ENCODE measurements at places on chromosomes 4 and X. TPM values are rescaled to one million over a fixed set of nuclear protein-coding genes. Genes with fewer than 3 reads are reported as not detected.

SLC39A8 gene
- 31.9 TPM for total RNA-seq

FGFBP1 gene
- total RNA-seq, result not detected

BTC gene
- total RNA-seq, result 0.32 TPM

AWAT2 gene
- total RNA-seq, result not detected

LANCL3 gene
- 0.32 TPM for total RNA-seq

NLGN4X gene
- 0.24 TPM for total RNA-seq

KCND1 gene
- 2.1 TPM for total RNA-seq

GLUD2 gene
- total RNA-seq, result 2.9 TPM

DRD5 gene
- not detected for total RNA-seq

VCX3B gene
- total RNA-seq, result not detected

FAM9C gene
- total RNA-seq, result not detected

MAGED4 gene
- 57.8 TPM for total RNA-seq

IL21 gene
- total RNA-seq, result not detected

SOD3 gene
- total RNA-seq, result 17.2 TPM

ADGRG4 gene
- total RNA-seq, result not detected

DMRTC1B gene
- total RNA-seq, result not detected

SPP1 gene
- total RNA-seq, result 22.7 TPM

PHOX2B gene
- not detected for total RNA-seq

MAGEC3 gene
- total RNA-seq, result not detected
